ENCODE measurements at places on chromosomes 3 and 15.

- no peak for DNase-seq
These were observed 14.8 kb downstream of the GTPBP8 start for GRCh38 chr3:113005611-113006010.

DNA sequence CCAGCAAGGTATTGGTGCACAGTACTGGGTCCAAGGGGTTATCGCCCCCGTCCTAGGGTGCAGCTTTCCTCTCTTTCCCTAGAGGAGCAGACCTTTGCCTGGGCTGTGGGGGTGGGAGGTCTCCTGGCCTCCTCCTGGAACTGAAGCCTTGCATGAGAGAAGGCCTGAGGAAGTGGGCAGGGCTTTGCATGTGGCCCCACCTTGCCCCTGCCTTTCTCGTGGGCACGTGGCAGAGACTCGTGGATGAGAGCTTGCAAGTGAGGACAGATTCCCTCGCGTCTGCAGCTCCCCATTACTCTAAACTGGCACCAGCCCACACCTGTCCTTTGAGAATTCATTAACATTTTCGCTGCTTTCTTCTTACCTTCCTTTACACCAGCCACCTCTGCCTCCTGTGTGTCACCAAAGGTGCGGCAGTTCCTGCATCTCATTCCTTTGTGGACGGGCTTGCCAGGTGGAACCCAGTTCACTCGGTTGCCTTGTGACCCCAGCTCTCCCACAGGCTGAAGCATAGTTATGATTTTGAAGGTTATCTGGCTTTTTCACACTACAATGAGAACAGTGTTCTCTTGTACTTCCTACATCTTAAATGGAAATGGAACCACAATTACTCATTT lies 40.9 kb upstream of the NR2C2 start:
- DNase-seq: no peak

GRCh38 chr15:89954541-89954940 lies 41.8 kb upstream of the ARPIN start:
- DNase-seq: no peak

GRCh38 chr3:8173892-8174291 lies 327.7 kb upstream of the LMCD1 start:
- no peak for DNase-seq

- no peak for DNase-seq
These were observed 211.1 kb downstream of the PTPRG start for GRCh38 chr3:61772456-61772855.

DNA sequence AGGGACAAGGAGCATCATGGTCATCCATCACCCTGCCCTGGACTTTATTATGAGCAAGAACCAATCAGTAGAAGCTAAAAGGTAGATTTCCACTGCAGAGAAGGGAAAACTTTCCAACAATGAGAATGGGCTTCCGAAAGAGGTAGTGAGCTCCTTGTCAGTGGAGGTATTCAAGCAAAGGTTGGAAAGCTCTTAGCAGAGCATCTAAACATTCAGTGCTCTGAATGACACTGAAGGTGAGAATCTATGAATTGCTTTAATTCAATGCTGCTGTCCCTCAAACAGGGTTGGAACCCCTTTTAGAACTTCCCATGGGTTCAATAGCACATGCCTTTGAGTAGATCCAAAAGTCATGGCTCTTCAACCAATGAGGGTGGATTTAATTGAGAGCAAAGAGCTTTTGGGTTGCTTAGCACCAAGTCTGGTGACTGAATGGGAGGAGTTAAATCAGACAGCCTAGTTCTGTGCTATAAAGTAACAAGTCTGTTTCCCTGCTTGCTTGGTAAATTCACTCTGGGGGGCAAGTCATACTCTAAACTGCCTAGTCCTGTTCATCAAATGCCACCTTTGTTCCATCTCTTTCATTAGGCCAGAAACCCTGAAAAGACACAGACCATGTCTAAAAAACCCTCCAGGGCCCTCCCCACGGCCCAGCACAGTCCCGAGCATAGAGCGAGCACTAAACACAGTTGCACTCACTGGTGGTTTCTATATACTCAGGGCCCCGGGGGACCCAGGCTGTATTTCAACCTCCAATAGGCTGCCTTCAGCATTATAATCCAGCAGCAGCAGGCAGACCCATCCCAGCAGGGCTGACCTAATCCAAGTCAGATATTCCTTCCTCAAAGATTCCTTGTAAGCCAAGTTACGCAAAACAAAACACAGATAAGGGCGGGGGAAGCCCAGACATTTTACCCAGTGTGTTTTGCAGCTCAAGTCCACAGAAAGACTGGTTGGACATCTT lies 161.2 kb downstream of the MEGF11 start:
- DNase-seq: no peak

- DNase-seq: no peak
These were observed at the start of gene FRMD4B for GRCh38 chr3:69385723-69386555. Gene FRMD4B, minus strand, starts transcription at chr3:69386088. Its CDS starts 99 bp downstream, at chr3:69385989.

DNA sequence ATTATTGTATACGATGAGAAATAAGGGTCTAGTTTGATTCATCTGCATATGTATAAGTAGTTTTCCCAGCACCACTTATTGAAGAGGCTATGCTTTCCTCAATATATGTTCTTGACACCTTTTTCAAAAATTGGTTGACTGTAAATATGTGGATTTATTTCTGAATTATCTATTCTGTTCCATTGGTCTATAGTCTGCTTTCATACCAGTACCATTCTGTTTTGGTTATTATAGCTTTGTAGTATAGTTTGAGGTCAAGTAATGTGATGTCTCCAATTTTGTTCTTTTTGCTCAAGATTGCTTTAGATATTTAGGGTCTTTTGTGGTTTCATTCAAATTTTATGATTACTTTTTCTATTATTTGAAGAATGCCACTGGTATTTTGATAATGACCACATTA lies 103.8 kb upstream of the LIPC start:
- no peak for DNase-seq

DNA sequence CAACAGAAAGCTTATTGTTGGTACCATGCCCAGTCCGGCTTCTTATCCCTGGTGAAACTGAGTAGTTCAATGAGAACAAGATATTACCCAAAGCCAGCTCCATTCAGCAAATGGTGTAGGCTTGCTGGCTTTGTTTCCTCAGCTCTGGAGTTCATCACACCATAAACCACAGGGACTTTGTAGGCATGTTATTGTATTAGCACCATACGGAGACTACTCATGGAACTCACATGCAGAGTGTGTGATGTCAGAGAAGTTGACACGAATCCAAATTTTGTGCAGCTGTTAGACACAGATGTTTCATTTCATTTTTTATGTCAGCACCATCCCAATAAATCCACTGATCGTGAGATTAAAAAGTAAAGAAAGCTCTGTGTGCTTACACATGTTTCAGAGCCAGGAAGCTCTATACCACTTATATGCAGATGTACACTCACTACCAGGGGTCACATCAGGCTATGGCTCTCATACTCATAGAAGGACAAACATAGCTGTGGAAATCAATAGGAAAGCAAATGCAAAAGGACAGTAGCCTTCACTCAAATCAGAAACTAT lies 63.4 kb upstream of the LEKR1 start:
- DNase-seq: no peak

Data from stimulated activated CD4-positive, alpha-beta T cell treated with anti-CD3 and anti-CD28 coated beads, Interleukin-1b, Interleukin-23, amount 100 ng/mL, for 1 hour (primary cell).